ENCODE measurements at places on chromosomes 5 and 9.

- DNase-seq, result no peak
Observed at GRCh38 chr5:107979291-107979690, 308.6 kb upstream of the EFNA5 start.

DNA sequence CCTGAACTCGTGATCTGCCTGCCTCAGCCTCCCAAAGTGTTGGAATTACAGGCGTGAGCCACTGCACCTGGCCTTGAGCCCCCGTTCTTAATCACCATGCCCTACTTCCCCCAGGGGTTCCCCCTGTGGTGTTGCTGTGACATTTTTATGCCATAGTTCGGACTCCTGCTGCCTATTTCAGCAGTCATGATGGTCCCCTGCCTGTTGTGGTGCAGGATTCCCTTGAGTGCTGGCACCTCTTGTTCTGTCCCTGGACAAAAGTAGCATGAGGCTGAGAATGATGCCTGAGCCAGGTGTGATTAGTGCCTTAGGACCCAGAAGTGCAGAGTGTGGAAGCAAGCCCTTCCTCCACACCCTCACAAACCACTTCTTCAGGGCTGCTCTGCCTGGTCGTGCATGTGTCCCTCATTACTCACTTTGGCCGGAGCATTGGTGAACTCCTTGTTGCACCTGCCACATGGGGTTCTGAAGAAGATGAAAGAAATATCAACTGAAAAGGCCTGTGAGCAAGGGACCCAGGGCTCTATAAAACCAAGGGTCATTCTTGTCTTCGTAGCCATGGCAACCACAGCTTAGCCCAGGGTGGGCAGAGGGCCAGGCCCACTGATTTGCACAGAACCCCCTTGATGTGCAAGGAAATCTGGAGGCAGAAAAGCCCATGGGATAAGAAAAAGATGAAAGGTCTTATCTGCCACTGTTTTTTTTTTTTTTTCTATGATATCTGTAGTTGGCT, 228.0 kb downstream of the NTRK2 start:
- no peak for DNase-seq

GRCh38 chr9:19148187-19148586, 20.9 kb upstream of the PLIN2 start:
- no peak for DNase-seq

GRCh38 chr5:117414926-117415325, 840.3 kb upstream of the SEMA6A start:
- no peak for DNase-seq

GRCh38 chr5:156755421-156756087, 94.5 kb upstream of the PPP1R2B start:
- DNase-seq, result no peak

- DNase-seq, result no peak
Observed at GRCh38 chr5:24646915-24647314, 2.1 kb upstream of the CDH10 start.

- no peak for DNase-seq
Observed at GRCh38 chr5:151039665-151040064, 19.3 kb downstream of the GPX3 start.

GRCh38 chr5:44747396-44747795, 61.4 kb upstream of the MRPS30 start:
- DNase-seq, result no peak

- no peak for DNase-seq
Observed at GRCh38 chr9:129118799-129119198, 7.6 kb downstream of the PTPA start.

DNA sequence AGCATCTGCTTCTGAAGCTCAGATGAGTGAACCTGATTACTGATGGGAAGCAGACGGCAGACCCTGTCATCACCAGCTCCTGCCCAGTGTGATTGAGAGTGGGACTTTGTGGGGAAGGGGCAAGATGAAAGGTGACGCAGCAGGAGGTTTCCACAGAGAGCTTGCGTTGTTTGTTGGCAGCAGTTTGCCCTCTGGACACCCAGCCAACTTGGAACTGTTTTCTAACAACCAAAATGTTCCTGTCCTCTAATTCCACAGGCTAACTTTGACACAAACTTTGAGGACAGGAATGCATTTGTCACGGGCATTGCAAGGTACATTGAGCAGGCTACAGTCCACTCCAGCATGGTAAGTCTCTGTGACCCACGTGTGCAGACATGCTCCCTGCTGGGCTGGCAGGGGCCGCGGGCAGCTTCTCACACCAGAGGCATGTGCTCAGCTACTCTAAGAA, 20.9 kb downstream of the CYFIP2 start:
- no peak for DNase-seq

GRCh38 chr9:4243113-4243512, 56.8 kb downstream of the GLIS3 start:
- no peak for DNase-seq

GRCh38 chr5:122316656-122317055, 4.6 kb downstream of the SNCAIP start:
- DNase-seq, result no peak

- DNase-seq, result no peak
Observed at GRCh38 chr5:158234323-158235158, 375.6 kb upstream of the CLINT1 start.

- DNase-seq, result peak; percentile 48
Observed at GRCh38 chr5:83401775-83402174, 69.8 kb upstream of the VCAN start.

DNA sequence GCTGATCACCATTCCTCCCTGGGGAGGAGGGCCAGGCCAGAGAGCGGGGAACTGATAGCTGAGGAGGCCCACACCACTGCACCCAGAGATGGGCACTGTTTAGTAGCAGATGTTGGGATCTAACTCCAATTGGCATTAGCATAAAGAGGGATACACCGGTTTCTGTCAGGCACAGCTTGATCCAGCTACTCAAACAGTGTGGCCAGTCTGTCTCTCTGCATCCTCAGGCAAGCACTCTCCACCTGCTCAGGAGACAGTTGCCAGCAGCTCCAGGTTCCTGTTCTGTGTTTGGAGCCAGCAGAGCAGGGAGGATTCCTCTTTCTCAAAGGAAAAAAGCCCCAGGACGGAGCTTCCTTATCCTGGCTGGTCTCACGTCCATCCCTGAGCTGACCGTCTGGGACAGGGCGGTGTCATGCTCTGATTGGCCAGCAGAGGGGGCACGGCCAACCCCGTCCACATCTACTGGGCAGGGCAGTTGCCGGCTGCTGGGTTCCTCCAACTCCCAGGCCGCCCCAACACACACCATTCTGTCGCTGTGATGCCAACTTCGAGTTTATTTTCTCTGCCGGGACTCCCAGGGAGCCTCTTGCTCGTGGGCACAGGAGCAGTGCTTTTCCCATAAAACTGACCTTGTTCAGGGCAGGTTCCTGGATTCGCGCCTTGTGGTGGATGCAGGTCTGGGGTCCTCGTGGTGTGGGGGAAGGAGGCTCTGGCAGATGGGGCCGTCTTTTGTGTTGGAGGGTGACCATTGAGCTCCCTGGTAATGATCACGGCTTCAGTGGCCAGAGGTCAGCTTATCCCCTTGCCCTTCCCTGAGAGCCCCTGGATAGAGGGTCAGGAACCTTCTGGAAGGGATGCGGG, 47.9 kb downstream of the COL5A1 start:
- peak; percentile 56 for DNase-seq

DNA sequence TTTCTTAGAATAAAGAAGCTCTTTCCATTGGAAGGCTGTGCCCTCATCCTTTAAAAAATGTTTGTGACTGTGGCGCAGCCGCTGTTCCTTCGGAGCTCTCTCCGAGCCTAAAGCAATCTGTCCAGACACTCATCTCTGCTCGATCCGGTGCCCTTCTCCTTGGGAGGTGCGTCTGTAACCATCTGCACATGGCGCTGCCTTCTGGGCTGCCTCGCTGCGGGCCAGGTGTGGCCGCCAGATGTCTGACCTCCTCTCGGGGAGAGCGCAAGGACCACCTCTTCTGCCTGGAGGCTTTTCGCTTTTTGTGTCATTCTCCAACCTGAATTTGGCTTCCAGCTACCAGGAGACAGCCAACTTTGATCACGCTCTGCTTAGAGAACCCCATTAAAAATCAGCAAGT, 153.4 kb upstream of the PTCH1 start:
- DNase-seq, result no peak

Measured in KBM-7 (cell line).